A549 treated with GW870086 at 1 μM for 4 hours (cell line): ENCODE measurements at places on chromosomes 13 and 19. TPM values are rescaled to one million over a fixed set of nuclear protein-coding genes. Genes with fewer than 3 reads are reported as not detected.

Gene TMEM255B
- total RNA-seq = 0.57 to 0.88 TPM (median 0.77 TPM) in 5 replicates

Gene GPR4
- 0.14 to 0.34 TPM (median 0.27 TPM) in 5 replicates for total RNA-seq

Gene POSTN
- 0.09 TPM in 1 of 5 replicates, not detected in the others for total RNA-seq

Gene CALR3
- total RNA-seq = not detected in 5 replicates

Gene IZUMO4
- total RNA-seq = 0.23 to 1.1 TPM (median 0.80 TPM) in 5 replicates

Gene KIR2DL1
- total RNA-seq = not detected in 5 replicates

Gene SLC15A1
- total RNA-seq = 0.05 TPM in 1 of 5 replicates, not detected in the others

Gene ZNF681
- not detected in 5 replicates for total RNA-seq

Gene ZNF793
- 0.08 TPM in 1 of 5 replicates, not detected in the others for total RNA-seq

Gene ZNF599
- total RNA-seq = 1.9 to 3.9 TPM (median 2.4 TPM) in 5 replicates

Gene SBK3
- 1.3 to 1.9 TPM (median 1.6 TPM) in 5 replicates for total RNA-seq

Gene IRF2BP1
- total RNA-seq = 23.1 to 35.0 TPM (median 33.2 TPM) in 5 replicates

Gene CHST8
- total RNA-seq = 0.09 to 0.33 TPM (median 0.14 TPM) in 5 replicates

Gene B3GNT8
- total RNA-seq = 0.07 to 0.37 TPM (median 0.08 TPM) in 3 of 5 replicates, not detected in the others

Gene FLT3
- total RNA-seq = not detected in 5 replicates

Gene POU2F2
- total RNA-seq = 0.15 to 0.80 TPM (median 0.41 TPM) in 5 replicates

Gene MADCAM1
- 0.14 to 0.40 TPM (median 0.33 TPM) in 5 replicates for total RNA-seq

Gene NBEA
- total RNA-seq = 1.5 to 2.3 TPM (median 2.0 TPM) in 5 replicates

Gene FCAR
- not detected in 5 replicates for total RNA-seq

Gene PODNL1
- 0.71 to 1.5 TPM (median 1.4 TPM) in 5 replicates for total RNA-seq

Gene PABPC3
- total RNA-seq = 0.10 to 0.20 TPM (median 0.16 TPM) in 5 replicates

Gene KIR2DL4
- total RNA-seq = not detected in 5 replicates

Gene KCNN4
- 44.8 to 64.3 TPM (median 57.6 TPM) in 5 replicates for total RNA-seq

Gene TUBB4A
- 6.4 to 9.3 TPM (median 7.0 TPM) in 5 replicates for total RNA-seq

Gene ICAM1
- 3.4 to 5.5 TPM (median 4.2 TPM) in 5 replicates for total RNA-seq

Gene DNAAF3
- 3.7 to 7.7 TPM (median 5.7 TPM) in 5 replicates for total RNA-seq

Gene AXL
- total RNA-seq = 101 to 107 TPM (median 104 TPM) in 5 replicates

Gene EXOC3L2
- 1.2 to 2.3 TPM (median 1.7 TPM) in 5 replicates for total RNA-seq

Gene C19orf81
- total RNA-seq = 4.3 to 11.4 TPM (median 10.5 TPM) in 5 replicates

Gene ZNF415
- not detected in 5 replicates for total RNA-seq

Gene KCTD12
- total RNA-seq = 1.2 to 2.0 TPM (median 1.7 TPM) in 5 replicates

Gene KLK1
- total RNA-seq = 0.16 to 0.46 TPM (median 0.17 TPM) in 3 of 5 replicates, not detected in the others

Gene PINLYP
- 0.15 to 0.19 TPM (median 0.17 TPM) in 3 of 5 replicates, not detected in the others for total RNA-seq

Gene SOHLH2
- total RNA-seq = not detected in 5 replicates

Gene GIPR
- total RNA-seq = 2.4 to 5.1 TPM (median 3.9 TPM) in 5 replicates

Gene MAMSTR
- 0.30 to 0.50 TPM (median 0.41 TPM) in 5 replicates for total RNA-seq

Gene TFPT
- 19.1 to 23.8 TPM (median 20.9 TPM) in 5 replicates for total RNA-seq

Gene ZNF135
- not detected in 5 replicates for total RNA-seq

Gene SIGLEC8
- total RNA-seq = not detected in 5 replicates

Gene ADGRL1
- total RNA-seq = 3.4 to 6.2 TPM (median 4.8 TPM) in 5 replicates

Gene ZNF296
- total RNA-seq = 8.9 to 14.9 TPM (median 12.3 TPM) in 5 replicates

Gene KHSRP
- 179 to 206 TPM (median 188 TPM) in 5 replicates for total RNA-seq

Gene ADPRHL1
- 14.5 to 17.5 TPM (median 14.6 TPM) in 5 replicates for total RNA-seq

Gene SPIB
- 0.10 to 0.34 TPM (median 0.15 TPM) in 4 of 5 replicates, not detected in the other for total RNA-seq

Gene AMER2
- not detected in 5 replicates for total RNA-seq

Gene RNASEH2B
- total RNA-seq = 22.5 to 29.0 TPM (median 27.7 TPM) in 5 replicates

Gene ELSPBP1
- not detected in 5 replicates for total RNA-seq

Gene KMT5C
- total RNA-seq = 3.7 to 7.5 TPM (median 5.9 TPM) in 5 replicates

Gene MUC16
- 0.02 to 0.23 TPM (median 0.04 TPM) in 4 of 5 replicates, not detected in the other for total RNA-seq

Gene ARID3A
- 3.3 to 7.1 TPM (median 5.4 TPM) in 5 replicates for total RNA-seq

Gene NACC1
- 30.5 to 43.4 TPM (median 36.1 TPM) in 5 replicates for total RNA-seq

Gene ITGBL1
- total RNA-seq = 1.4 to 1.8 TPM (median 1.7 TPM) in 5 replicates

Gene ZNF99
- total RNA-seq = not detected in 5 replicates

Gene EDNRB
- 0.38 TPM in 1 of 5 replicates, not detected in the others for total RNA-seq

Gene NANOS3
- 2.0 to 3.6 TPM (median 3.1 TPM) in 5 replicates for total RNA-seq
